ENCODE measurements at places on chromosomes 13 and 19. TPM values are rescaled to one million over a fixed set of nuclear protein-coding genes. Genes with fewer than 3 reads are reported as not detected.

Gene ATXN8OS
- total RNA-seq, result not detected

Gene RDH8
- not detected for total RNA-seq

Gene NOVA2
- under 0.01 TPM for total RNA-seq

Gene ANKLE1
- total RNA-seq, result 0.18 TPM

Gene TTC9B
- not detected for total RNA-seq

Gene AMER2
- not detected for total RNA-seq

Gene ZNF540
- total RNA-seq, result 1.2 TPM

Gene TMEM59L
- 1.00 TPM for total RNA-seq

Gene C19orf67
- not detected for total RNA-seq

Gene ELSPBP1
- total RNA-seq, result not detected

Gene SGCG
- total RNA-seq, result 12.5 TPM

Gene FXYD5
- total RNA-seq, result 24.6 TPM

Gene POSTN
- total RNA-seq, result 396 TPM

Gene C19orf73
- total RNA-seq, result 0.83 TPM
